ENCODE measurements at places on chromosomes 1 and 21.

DNA sequence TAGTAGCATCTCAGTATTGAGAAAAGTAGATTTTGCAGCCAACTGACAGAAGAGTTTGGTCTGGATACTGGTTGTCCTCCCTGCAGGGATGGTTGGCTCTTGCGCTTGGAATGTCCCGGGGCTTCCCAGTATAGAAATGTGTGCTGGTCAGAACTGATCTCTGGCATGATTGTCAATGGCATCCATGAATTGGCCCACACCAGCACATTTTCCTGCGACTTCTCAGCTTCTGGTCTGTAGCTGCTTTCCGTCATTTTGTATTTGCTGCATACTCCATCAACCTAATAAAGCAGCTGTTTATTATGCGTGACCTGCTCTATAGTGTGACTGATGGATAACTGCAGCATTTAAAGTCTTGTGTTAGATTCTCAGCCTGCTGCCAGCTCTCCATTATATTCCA lies 203.7 kb downstream of the S1PR1 start:
- no peak for DNase-seq

GRCh38 chr1:117581391-117581943 lies 24.4 kb upstream of the TENT5C start:
- no peak for DNase-seq

- DNase-seq, result no peak
Measured at GRCh38 chr1:110002695-110003094, 18.1 kb downstream of the AHCYL1 start.

GRCh38 chr21:45825219-45825618 lies 156.4 kb upstream of the COL6A1 start:
- DNase-seq, result no peak

DNA sequence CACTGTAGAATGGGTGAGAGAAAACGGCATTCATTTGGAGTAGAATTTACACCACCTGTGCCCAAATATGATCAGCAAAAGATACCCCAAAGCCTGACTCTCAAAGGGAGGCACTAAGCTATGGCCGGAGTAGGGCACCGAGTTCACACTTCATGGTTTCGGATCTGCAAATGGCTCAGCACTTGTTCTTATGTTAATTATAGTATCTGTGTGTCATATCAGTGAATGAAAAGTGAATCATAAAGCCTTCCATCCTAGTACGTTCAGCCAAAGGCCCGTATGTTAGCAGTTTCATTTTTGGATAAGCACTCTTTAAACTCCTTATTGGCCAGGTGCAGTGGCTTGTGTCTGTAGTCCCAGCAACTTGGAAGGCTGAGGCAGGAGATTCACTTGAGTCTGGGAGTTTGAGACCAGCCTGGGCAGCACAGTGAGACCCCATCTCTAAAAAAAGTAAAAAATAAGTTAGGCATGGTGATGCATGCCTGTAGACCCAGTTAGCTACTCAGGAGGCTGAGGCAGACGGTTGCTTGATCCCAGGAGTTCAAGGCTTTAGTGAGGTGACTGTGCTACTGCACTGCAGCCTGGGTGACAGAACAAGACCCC lies 4.9 kb upstream of the CORT start:
- DNase-seq, result no peak

- no peak for DNase-seq
Measured at GRCh38 chr21:42724226-42724920, 71.0 kb downstream of the PDE9A start.

- no peak for DNase-seq
Measured at GRCh38 chr1:185497177-185497576, 180.1 kb upstream of the IVNS1ABP start.

DNA sequence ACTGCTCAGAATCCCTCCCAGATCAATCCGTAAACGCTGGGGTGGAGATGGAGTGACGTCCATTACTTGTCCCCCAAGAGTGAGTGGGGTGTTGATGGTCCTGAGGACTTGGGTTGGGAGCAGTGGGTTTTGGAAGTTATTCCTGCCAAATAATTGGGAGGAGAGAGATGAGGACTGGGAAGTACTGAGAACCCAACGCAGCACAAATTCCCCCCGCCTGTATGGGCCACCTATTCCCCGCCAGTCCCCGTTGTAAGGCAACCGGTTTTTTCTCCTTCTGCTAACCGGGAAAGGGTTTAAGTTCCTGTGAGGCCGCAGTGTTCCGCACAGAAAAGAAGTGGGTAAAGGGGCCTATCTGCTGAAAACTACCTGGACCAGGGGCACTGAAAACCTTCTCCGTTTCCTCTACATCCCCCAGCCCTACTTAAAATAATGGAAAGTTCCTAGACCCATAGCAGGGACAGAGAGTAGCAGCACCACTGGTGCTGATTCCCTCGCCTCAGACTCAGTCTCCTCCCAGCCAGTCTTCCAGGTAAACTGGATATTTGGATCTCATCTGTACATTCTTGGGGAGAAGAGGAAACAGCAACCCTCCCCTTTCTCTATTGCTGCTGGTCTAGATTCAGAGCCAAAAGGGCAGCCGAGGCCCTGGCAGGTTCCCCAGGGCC lies 738 bp downstream of the LURAP1 start:
- no peak for DNase-seq

DNA sequence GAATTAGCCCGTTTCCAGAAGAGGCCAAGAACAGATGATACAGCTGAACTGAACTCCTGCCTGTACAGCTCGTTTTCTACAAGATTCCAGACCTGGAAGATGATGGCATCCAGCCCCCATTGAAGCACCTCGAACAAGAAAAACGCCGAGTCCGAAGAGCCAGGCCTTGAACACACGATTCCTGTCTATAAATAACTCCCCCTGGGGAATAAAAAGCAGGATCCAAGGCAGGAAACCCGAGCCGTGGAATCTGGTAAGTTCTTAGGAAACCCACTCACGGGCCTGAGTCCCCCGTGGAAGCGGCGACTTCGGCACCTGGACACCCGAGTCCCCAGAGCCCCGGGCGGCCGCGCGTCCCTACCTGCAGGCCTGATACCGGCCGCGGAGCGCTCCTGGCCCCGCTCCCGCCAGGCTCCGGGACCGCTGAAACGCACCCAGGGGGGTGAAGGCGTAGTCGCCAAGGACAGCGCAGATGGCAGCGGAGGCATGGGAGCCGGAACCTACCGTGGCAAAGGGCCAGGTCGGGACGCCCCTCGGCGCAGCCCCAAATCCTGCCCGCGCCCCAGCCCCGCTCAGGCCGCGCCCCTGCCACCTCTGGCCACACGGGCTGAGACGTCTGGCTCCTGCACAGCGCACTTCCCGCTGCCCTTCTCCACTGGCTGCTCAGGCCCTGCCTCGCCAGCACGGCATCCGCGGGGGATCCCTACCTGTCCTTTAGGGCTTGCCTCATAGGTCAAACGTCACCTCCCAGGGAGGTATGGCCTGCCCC lies 14.0 kb upstream of the HLCS start:
- DNase-seq, result no peak

DNA sequence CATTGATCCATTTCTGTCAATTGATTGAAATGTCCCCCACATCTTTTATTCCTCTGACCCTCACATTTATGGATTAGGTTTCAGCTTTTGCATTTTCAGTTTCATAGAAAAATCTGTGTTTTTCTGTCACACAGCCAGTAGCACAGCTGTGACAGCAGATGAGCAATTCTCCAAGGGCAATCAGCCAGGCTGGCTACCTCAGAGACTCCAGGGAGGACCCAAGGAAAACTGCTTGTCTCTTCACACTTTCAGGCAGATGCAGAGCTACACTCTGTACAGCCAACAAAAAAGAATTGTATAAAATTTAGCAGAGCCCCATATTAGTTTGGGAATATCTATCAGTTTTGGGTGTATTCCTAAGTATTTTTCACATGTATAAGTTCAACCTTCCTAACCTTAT lies 257.2 kb downstream of the LRRC7 start:
- DNase-seq, result no peak

- no peak for DNase-seq
Measured at GRCh38 chr1:228007049-228007800, 427 bp downstream of the WNT3A start.

- DNase-seq, result no peak
Measured at GRCh38 chr1:86137436-86137835, 19.1 kb downstream of the COL24A1 start.

DNA sequence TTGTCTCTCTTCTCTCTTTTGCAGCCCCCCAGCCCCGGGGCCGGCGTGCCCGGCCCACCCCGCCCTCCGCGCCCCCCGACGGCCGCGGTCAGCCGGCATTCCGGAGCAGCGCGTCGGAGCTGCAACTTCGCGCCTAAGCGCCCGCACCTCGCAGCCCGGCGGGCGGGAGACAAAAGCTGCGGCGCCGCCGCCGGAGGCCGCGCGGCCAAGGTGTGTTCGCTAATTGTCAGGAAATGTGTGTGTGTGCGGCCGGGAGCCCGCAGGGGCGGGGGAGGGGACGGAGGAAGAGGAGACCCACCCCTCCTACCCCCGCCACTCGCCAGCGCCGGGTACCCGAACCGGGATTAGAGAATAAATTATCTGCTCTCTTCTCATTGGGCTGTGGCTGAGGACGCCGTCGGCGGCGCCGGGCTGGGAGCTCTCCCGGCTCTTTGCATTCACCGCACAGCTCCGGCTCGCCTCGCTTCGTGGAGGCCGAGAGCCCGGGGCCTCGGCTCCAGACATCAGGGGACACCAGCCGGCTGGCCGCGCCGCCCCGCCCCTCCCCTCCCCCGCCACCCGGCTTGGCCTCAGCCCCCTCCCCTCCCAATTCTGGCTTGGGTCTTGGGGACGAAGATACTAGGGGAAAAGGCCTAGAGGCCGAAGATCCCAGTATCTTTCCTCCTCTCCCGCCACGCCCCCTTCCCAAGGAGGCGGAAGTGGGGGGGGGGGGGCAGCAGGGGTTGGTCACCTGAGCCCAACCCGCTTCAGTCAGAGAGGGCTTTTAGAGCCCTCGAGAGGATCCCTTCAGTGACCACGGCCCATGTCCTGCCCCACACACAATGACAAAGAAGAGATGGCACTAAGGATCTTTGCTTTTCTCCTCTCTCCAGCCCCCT lies 1.3 kb upstream of the BLACAT1 start:
- no peak for DNase-seq

DNA sequence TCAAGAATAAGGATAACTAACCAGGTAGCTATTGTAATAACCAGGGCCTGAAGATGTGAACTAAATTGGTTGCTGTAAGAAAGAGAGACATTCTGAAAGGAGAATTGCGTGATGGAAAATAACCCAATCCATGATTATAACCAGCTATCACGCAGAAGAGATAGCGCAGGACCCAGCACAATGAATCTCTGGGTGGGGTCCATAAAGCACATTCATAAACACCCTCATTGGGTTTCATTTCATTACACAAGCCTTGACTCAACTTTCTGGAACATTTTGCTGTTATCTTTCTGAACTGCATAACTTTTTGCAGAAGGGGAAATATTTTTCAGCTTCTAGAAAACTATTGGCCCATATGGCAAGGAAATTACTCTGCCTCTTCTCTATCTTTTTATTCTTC lies 45.3 kb upstream of the CDC7 start:
- DNase-seq, result no peak

DNA sequence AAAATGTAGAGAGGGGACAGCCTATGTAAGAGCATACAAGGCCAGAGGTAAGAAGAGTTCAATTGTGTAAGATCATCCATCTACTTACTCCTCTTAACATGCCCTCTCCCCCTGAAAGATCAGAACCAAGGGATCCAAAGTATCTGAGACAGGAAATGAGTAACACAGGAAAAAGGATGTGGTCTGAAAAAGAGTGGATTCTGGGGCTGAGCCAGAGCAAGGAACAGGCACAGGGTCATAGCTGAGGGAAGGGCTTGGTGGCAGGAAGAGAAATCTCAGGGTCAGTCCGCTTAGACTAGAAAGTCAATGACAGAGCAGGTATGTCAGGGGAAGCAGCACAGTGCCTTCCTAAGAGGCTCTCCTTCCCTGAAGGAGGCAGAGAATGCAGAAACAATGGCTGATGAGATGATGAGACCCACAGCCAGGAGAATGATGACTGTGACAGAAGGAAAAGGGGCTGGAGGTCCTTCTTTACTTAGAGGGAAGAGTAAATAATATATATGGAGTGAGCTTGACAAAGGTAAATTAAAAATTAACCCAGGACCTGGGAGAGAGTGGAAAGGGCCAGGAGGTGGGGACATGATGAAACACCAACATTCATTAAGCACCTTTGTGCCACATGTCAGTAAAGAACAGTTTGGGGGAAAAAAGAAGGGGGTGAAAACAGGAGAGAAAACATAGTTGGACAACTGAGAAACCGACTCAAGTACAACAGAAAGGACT lies 26.2 kb upstream of the A3GALT2 start:
- DNase-seq, result peak; percentile 58

GRCh38 chr1:85411567-85412305 lies 53.2 kb downstream of the DDAH1 start:
- DNase-seq, result no peak

GRCh38 chr1:201375169-201375568 lies 2.3 kb downstream of the TNNT2 start:
- DNase-seq, result no peak

DNA sequence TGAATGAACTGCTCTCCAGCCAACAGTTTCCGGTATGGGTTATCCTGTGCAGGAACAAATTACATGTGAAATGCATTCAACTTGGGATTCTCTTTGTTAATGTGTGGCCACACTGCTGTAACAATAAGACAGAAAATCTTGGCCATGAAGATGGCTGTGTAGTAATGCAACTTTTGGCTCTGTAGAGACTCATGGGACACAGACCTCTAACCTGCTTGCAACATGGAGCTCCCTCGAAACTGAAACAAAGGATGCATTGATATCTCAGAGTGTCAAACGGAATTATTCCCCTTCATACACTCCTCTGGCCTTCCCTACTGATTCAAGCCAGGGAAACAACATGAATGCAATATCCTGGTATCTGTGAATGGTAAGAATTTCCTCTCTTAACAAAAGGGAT lies 559.3 kb upstream of the ZRANB2 start:
- no peak for DNase-seq

- DNase-seq, result no peak
Measured at GRCh38 chr1:91555821-91556531, 55.3 kb downstream of the CDC7 start.

DNA sequence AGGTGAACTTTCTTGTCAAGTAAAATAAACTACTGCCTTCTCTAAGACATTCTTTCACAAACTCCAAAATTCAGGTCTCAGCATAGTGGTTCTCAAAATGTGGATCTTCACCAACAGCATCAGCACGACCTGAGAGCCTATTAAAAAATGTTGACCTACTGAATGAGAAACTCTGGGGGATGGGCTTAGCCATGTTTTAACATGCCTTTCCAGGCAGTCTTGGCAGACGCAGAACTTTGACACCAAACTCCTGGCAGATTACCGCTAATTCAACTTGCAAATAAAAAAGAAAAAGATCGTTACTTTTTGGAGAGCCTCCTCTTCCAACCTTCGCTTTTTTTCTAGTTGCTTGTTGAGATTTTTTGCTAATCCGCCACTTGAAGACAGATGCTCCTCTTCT lies 35.1 kb downstream of the ARHGAP29 start:
- DNase-seq, result no peak

DNA sequence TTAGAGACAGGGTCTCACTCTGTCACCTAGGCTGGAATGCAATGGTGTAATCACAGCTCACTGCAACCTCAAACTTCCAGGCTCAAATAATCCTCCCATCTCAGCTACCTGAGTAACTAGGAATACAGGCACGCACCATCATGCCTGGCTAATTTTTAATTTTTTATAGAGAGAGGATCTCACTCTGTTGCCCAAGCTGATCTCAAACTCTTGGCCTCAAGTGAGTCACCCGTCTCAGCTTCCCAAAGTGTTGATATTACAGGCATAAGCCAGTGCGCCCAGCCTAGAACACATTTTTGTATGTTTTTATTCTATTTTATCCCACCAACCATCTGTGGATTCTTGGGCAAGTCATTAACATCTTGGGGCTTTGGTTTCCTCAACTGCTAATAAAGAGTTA lies 100.5 kb downstream of the AK5 start:
- no peak for DNase-seq
